GM06990 (cell line): ENCODE measurements at places on chromosomes 3 and 15.

DNA sequence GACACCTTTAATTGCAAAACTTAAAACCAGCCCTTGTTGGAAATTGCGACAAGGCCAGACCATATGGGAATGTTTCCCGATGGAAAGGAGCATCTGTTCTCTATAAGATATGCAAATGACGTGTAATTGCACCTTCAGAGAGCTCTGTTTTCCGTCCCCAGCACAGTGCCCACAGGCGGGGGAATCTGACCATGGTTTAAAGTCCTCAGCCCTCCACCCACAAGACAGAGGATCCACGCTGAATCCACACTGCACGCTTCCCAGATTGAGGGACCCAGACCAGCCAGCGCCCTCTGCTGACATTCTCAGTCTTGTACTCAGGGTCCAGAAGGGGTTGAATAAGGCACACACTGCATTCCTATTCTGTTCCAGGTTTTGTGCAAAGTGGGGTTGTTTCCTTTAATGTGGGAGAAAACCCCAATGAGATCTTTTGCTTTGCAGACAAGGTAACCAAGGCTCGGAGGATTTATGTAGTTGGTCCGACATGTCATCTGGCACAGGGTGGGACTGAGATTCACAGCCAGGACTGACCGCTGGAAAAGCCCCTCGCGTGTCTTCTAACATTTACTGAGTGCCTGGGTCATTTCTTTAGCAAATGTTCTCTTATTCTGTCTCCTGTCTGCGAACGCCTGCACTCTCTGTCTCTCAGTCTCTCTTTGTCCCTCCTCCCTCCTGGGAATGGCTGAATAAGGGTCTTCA, 36.8 kb upstream of the KLHL25 start:
- no peak for DNase-seq

- DNase-seq = no peak
Measured at GRCh38 chr3:150764566-150764965, 1.6 kb upstream of the SIAH2 start.

- DNase-seq = no peak
Measured at GRCh38 chr15:48324949-48325348, 6.3 kb upstream of the DUT start.

DNA sequence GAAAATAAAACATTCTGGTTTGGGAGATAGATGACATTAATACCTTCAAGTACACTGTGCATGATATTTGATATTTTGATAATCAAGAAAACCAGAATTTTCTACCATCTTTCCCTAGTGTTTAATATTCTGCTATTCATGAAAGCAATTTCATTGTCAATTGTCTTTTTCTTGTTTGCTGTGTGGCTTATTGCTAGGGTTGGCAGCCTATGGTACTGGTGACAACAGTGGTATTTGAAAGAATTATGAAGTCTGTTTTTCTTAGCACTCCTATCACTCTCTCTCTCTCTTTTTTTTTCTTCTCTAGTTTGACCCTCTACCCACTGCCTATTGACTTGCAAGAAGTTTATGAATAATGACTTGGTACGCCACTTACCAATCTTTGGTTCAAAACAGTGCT, 15.4 kb downstream of the RNF13 start:
- no peak for DNase-seq

DNA sequence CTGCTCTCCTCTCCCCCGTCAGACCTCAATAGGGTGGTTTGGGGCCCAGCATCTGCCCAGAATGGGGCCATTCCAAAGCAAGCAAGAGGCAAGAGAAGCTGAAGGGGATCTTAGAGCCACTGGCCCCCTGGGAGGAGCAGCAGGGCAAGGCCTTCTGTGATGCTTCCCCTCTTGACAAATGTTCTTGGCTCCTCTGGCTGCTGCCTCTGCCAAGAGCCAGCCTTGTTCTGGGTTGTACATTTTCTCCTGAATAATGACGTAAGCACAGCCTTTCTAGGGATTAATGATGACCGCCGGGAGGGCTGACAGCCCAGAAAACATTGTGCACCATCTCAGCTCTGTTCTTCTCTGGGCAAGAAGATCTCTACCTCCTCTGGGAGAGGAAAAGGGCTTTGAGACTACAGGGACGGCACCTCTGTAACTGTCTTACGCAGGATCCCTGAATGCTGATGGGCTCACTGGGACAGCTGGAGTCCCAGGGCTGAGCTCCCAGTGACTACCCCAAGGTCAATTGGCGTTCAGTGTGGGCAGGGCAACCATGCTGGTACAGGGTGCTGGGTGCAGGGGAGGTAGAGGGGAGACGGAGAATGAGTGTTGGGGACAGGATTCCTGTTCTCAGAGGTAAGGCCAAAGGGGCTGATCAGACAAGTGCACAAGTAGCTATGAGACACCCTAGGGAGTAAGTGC, 253.3 kb downstream of the FAM43A start:
- DNase-seq = no peak

GRCh38 chr3:23164746-23165145, 38.4 kb upstream of the UBE2E2 start:
- DNase-seq = no peak

DNA sequence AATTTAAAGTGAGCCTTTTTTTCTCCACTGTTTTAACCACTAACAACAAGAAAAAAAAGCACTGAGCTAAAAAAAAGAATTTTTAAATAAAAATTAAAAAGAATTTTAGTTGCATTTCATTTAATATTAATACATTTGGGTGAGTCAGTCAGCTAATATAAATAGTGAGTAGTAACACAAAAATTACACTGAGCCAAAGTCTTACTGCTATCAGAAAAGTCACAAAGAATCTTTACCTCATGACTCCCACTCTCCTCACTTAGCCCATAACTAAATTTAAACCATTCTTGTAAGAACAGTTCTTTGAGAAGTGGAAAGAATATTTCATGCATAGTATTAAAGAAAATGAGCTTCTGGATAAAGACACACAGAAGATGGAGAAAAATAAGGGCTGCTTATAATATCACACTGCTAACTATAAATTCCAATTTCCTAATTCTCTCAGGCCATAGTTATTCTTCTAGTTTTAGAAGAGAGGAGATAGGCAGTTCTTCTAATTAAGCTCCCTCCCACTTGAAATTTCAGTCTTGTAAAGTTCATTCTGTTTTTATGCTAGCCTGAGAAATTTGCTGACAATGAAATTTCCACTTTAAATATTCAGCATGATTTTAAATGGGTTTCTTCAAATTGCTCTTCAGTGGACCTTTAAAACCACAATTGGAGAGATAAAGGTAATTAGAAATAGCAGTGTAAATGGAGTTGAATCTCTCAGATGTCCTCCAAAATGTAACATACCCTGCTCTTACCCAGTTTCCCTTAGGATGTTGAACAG, 17.6 kb downstream of the SHQ1 start:
- no peak for DNase-seq

DNA sequence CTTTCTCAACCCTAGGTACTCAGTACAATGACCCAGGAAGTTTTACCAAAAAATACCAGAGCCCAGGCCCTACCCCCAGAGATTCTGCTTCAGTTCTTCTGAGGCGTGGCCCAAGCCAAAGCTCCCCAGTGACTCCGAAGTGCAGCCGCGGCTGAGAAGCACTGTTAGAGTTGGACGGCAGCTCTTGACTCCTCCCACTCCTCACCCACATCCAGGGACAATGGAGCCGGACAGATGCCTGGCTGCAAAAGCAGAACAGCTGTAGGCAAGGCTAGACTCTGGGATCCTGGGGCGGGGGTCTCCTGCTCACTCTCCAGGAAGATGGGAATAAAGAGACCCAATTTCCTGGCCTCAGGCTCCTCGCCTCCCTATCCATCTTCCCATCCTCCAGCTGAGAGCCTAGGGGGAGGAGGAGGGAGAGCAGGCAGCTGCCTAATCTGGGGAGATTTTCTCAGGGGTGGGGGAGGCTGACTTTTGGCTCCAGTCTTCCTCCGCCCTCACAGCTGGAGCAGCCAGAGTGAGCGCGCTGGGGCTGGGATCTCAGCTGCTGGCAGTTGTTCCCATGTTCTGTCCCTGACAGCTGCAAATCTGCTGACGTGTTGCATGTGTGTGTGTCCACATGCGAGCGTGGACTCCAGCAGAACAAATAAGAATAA, 223.8 kb downstream of the OPA1 start:
- no peak for DNase-seq

- no peak for DNase-seq
Measured at GRCh38 chr15:84575493-84575892, 25.3 kb upstream of the ZSCAN2 start.

- no peak for DNase-seq
Measured at GRCh38 chr3:188904670-188905069, 267.1 kb upstream of the TPRG1 start.

- DNase-seq = peak; percentile 72
Measured at GRCh38 chr15:74821091-74821789, 5.2 kb upstream of the CPLX3 start.

DNA sequence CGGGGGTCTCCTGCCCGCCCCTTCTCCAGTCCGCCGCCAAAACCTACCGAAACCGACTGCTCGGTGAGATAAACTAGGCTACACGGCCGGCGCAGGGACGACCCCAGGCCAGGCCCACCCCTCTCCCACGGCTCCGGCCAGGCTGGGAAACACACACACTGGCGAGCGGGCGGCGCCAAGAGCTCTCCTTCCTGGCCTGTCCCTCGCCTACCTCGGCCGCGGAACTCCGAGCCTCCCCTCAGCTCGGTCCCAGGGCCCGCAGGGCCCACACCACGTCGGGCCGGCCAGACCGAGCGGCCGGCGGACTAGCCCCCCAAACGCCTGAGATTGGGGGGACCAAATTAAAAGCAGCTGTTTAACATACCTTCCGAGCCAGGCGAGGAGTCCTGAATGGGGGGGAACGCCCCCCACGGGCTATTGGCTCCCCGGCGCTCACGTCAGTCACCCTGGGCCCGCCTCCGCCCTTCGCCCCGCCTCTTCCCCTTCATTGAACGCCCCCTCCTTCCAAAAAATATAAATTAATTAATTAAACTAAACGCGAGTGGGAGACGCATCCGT, 4.0 kb upstream of the SIN3A start:
- peak; percentile 85 for DNase-seq

DNA sequence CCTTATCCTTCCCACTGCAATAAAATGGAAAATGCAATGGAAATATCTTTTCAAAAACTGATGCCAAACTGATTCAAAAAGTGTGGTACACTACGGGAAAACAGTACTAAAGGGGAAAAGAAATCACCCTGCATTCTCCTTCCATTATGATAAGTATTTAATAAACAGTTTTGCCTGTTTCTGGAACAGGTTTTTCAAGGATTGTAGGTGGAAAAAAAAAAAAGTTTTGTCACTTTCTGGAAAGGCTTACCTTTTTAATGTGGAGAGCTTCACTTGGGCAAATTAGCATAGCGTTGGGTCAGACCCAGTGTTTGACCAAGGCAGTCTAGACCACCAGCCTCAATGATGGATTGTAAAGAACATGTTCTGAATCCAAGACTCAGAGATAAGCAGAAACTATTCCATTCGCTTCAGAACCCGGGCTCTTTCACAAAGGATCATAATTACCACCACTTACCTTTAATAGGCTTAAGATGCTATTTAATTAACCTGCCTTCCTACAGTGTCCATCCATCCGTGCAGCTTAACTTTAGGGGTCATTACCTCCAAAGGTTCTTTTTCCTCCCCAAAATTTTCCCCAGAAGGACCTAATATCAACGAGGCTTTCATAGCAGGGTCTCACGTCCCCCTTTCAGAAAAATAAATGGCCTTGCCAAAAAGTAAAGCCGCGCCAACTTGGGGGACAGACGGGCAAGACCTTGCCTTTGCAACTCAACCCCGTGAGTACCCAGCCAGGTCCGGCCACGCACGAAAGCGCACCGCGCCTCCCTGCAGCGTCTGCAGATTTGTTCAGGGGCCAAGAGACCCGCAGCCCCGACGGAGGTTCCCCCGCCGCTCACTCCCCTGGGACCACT, 1.0 kb downstream of the DCBLD2 start:
- peak; percentile 59 for DNase-seq

- DNase-seq = no peak
Measured at GRCh38 chr15:94282269-94283250, 51.2 kb downstream of the MCTP2 start.
